ENCODE measurements at places on chromosomes 5 and 9.

DNA sequence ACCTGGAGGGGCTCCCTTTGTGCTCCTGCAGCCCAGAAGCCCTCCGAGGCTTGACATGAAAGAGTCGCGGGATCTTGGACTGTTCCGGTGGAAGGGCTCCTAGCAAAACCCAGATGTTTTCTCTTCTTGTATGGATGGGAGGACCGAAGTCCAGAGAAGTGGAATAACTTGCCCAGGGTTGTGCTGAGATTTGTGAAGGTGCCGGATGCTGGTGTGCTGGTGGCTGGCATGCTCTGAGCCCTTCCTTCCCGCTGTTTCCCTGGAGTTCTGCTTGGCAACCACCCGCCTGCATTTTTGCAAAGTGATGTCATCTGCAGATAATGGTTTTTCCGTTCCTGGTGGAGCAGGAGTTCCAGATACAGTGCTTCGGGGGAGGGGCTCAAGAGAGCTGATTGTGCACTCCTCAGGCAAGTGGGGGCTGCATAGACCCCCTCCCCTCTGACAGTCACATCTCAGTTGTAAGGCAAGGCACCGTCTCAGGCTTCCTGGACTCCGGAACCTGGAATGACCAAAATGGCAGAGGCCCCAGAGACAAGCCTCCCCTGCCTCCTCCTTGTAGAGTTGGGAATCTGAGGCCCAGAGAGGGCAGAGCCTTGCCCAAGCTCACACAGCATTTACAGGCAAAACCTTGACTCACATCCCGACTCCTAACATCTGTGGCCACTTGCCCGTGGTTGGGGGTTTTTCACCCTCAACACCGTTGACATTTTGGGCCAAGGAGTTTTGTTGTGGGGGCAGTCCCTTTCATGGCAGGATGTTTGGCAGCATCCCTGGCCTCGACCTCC, 157.0 kb downstream of the RGS3 start:
- DNase-seq = no peak

GRCh38 chr5:178437386-178438075, 152.7 kb downstream of the COL23A1 start:
- no peak for DNase-seq

DNA sequence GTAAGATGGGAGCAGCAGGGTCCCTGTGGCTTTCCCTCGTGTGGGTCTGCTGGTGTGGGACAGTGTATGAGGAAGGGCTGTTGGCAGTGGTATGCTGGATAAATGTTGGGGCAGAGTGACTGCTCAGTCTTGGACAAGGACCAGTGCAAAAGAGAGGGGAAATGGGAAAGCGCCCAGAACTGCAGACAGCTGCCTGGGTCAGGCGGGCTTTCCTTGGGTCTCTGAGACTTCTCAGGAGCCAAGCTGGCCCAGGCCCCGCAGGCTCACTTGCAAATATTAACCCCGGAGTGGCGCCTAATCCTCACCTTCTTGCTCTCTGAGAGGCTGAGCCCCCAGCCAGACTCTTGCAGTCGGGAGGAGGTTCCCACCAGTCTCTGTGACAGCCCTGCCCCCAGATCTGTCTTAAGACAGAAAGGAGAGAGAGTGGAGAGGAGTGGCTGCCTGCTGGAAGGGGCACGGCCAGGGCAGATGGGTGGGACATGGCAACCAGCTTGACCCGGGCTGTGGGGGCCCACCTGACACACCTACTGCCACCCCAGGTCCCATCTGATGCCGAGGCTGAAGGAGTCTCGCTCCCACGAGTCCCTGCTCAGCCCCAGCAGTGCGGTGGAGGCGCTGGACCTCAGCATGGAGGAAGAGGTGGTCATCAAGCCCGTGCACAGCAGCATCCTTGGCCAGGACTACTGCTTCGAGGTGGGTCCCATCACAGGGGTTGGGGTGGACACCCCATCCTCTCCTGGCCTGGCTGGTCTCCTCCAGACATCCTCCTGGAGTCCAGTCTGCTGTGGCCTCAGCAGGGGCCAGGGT, 105.2 kb downstream of the DAB2IP start:
- no peak for DNase-seq

GRCh38 chr9:35308316-35308715, 146.5 kb downstream of the UNC13B start:
- DNase-seq = no peak

- DNase-seq = no peak
These were observed 14.0 kb downstream of the DDX46 start for GRCh38 chr5:134772461-134773125.

- DNase-seq = no peak
These were observed 103.2 kb downstream of the PPARGC1B start for GRCh38 chr5:149833116-149833827.

GRCh38 chr5:134550271-134551214, 25.1 kb downstream of the JADE2 start:
- DNase-seq = no peak

DNA sequence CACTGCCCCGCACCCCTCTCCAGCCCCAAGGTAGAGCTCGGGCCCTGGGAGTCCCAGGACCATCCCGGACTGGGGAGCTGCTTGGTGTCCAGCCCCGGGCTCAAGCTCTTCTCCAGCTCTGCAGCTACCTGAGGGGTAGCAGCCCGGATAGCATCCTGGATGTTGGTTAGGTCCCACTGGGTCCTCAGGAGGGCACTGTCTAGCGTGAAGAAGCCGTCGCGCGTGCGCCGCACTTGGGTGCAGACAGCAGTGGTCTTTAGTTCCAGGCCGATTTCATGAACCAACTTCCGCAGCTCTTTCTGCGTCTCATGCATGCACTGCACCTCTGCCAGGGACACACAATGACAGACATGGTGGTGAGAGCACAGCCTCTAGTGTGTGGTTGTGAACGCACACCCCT, 12.7 kb downstream of the TRUB2 start:
- DNase-seq = no peak

DNA sequence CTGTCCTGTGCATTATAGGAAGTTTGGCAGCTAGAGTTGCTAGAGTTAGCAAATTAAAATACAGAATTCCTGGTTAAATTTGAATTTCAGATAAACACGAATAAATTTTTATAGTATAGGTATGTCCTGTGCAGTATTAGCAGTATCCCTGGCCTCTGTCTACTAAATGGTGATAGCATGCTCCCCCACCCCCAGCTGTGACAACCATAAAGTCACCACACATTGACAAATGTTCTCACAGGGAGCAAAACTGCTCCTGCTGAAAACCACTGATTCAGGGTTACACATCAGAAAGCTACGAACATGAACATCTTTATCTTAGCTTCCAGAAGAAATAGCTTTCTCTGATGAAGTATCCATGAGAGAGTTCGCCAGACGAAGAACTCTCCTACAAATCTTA, 91.8 kb upstream of the CCDC112 start:
- DNase-seq = no peak

DNA sequence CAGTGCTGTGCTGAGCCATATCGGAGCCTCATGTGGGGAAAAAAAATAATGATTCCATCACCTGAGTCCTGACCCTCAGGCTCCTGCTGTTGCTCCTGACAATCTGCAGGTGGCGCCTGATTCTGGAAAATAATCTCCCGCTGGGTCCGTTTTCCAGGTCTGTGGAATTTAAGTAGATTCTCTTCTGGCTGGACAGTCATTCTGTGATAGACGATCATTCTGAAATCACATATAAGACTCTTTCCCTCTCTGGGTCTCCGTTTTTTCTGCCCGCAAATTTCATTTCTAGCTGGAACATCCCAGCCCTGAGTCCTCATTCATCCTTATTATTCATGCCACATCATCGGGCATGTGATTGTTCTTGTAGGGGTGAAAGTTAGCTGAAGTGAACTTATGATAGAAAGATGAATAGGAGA, 22.1 kb upstream of the STXBP1 start:
- DNase-seq = no peak

GRCh38 chr5:170443624-170444023, 54.5 kb upstream of the KCNMB1 start:
- DNase-seq = no peak

DNA sequence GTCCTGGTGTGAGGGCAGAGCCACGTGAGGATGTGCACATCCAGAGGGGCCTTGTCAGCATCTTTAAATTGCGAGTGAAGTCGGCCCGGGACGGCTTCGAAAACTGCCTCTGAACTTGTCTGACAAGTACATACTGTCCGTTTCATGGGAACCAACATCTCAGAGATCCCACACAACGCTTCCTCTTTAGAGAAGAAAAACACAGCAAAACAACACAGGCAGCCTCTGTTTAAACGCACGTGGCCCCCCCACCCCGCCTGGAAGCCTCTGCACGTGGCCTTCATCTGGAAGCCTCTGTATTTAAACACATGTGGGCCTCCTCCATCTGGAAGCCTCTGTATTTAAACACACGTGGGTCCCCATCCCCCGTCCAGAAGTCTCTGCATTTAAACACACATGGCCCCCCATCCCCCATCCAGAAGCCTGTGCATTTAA, 29.2 kb downstream of the CEP72 start:
- DNase-seq = no peak

GRCh38 chr5:119465640-119466039, 13.3 kb downstream of the HSD17B4 start:
- no peak for DNase-seq

GRCh38 chr5:181185560-181185959, 19.4 kb downstream of the TRIM7 start:
- no peak for DNase-seq
